Right forelimb (tissue), 1 donor: ENCODE measurements at places on chromosomes 13 and 19.

GRCh38 chr19:7701654-7702457, at the start of gene FCER2:
TSS of gene FCER2 (minus strand) at chr19:7702131. CDS start at chr19:7699760, 2,371 bp downstream.
- DNase-seq, result no peak

GRCh38 chr13:70612881-70613280, 504.6 kb upstream of the KLHL1 start:
- DNase-seq, result no peak

DNA sequence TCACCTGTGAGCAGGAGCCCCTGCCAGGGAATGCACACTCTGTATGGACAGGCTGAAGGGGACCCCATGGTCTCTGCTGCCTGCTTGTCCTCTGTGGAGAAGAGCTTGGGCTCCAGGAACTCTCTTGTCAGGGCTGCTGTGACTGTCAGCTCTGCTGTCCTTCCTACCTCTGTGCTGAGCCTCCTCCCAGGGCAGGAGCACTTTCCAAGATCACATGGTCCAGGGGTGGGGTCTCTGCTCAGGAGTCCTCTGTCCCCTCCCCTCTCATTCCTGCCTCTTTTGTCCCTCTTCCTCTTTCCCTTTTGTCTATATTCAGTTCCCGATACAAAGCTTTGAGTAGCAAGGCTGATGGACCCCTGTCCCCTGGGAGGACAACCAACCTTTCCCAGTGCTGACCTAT, at the start of gene CEACAM7:
CEACAM7 (minus strand) TSS at position 173 of the 400 bp plus-strand sequence; CDS start at position 68, 105 bp downstream.
- no peak for DNase-seq

- no peak for DNase-seq
Observed at GRCh38 chr13:28376604-28377003, 118.3 kb downstream of the FLT1 start.

- DNase-seq, result no peak
Observed at GRCh38 chr13:79044415-79044814, 361.6 kb downstream of the RBM26 start.

DNA sequence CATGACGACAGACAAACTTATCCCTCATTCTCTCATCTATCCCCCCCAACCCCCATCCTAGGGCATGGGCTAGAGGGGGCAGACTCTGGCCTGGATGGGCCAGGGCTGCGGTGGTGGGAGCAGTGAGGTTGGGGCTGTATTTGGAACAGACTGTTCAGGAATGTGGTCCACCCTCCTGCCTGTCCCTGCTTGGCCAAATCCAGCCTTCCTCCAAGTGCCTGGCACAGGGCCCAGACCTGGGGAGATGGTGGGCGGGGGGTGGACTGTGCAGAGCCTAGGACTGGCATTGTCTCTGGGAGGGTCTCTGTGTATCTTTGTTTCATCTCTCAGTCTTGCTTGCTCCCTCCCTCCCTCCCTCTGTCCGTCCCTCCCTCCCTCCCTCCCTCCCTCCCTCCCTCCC, 14.2 kb downstream of the EGLN2 start:
- DNase-seq, result peak; percentile 61

GRCh38 chr19:44758596-44758995, 10.1 kb downstream of the BCL3 start:
- no peak for DNase-seq

DNA sequence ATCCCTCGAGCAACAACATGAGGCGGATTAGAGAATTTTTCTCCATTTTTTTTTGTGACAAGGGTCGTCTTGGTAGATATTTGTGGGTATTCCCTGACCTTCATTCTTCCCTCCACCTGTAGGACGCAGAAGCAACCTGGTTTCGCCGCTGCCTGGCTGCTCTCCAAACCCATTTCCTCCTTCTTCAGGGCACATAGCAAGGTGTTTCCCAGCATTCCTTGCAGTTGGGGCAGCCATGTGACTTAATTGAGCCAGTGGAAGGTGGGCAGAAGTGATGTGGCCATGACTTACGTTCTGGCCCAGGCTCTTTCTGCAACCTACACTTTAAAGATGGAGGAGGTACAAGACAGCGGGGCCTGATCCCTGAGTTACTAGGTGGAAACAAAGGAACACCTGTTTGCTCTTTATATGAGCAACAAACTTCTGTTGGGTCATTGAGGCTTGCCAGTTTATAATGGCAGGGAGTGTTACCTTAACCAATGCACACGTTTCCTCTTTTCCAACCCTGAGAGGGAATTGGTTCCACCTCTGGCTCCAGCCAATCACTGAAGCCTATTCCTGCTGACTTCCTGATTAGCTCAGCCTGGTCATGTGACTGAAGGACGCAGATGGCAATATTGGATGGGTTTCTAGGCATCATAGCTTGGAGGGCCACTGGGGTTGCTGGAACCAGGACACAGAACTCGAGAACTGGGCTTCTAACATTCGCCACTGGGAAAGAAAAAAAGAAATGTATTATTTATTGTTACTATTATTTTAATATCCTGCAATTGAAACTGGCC, 30.8 kb upstream of the ZNRF4 start:
- no peak for DNase-seq

DNA sequence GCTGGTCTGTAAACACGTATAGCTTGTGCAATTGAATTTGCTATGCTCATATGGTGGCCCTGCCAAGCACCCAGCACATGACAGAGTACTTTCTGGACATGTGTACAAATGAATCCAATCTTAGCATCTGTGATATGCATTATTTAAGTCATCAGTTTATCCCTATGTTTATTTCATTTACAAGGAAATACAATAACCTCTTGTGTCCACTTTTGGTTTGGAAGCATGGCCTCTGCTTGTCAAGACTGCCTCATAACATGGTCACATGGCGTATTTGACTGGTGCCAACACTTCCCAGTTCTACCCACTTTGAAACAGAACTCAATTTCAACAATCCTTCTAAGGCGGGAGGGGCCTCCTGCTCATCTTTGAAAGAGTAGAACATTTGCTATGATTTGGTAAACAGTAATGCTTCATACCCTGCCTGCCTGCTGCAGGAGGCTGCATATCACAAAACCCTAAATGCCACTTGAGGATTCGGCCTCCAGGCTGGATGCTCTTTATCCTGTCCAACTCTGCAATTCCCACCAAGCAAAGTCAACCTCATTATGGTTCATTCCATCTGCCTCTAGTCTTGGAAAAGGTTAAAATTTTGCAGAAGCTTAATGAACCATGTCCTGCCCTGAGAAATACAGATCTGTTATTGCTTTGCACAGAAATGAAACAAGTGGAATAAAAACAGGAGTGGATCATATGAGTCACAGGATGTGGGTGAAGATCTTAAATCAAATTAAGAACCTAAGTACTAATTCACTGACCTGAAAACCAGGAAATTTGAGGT, 151.3 kb downstream of the CYSLTR2 start:
- no peak for DNase-seq

DNA sequence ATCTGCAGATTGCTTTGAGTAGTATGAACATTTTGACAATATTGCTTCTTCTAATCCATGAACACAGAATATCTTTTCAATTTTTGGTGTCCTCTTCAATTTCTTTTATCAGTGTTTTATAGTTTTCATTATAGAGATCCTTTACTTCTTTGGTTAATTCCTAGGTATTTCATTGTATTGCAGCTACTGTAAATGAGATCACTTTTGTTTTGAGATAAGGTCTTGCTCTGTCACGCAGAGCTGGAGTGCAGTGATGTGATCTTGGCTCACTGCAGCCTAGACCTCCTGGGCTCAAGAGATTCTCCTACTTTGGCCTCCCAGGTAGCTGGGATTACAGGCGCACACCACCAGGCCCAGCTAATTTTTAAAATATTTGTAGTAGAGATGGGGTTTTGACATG, 9.8 kb downstream of the CYP2A7 start:
- no peak for DNase-seq

GRCh38 chr13:108734676-108735075, 105.3 kb downstream of the MYO16 start:
- DNase-seq, result no peak

DNA sequence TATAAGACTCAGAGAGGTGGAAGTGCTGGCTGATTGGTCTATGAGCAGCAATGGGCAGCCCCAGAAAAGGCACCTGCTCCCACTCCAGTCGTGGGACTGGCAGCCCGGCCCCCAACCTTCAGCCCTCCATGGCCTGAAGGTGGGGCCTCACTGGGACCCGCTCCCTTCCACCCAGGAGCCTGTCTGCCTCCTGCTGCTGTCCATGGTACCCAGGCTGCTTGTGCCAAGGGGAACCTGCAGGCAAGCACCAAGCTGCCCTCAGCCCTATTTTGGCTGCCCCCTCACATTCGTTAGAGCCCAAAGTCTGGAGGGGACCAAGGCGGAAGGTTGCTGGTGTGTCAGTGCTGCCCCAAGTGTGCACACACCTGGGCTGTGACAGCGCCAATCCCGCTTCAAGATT, 2304.9 kb downstream of the PCDH9 start:
- DNase-seq, result peak; percentile 49

DNA sequence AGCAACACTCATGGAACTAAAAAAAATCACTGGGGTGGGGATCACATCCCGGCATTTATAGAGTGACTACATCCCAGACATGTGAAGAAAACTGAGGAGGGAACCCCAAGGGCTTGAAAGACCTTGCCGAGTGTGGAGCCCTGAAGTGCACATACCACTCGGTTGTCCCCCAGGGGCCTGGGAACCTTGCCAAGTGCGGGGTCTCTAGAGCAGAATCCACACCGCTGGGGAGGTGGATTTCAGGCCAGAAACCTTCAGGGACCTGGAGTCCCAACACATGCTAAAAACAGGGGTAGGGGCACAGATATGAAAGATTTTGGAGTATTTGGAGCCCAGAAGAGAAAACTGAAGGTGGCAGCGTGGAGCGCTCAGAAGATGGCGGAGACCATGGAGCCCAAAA, 35.2 kb downstream of the ERICH4 start:
- DNase-seq, result no peak

- DNase-seq, result peak; percentile 37
Observed at GRCh38 chr13:110329798-110330461, 22.8 kb downstream of the COL4A2 start.

- DNase-seq, result peak; percentile 79
Observed at GRCh38 chr19:55178781-55179599, 1.1 kb downstream of the SYT5 start.

GRCh38 chr13:25345576-25345975, 26.2 kb upstream of the ATP8A2 start:
- no peak for DNase-seq

- no peak for DNase-seq
Observed at GRCh38 chr13:27522847-27523246, 72.5 kb upstream of the MTIF3 start.

DNA sequence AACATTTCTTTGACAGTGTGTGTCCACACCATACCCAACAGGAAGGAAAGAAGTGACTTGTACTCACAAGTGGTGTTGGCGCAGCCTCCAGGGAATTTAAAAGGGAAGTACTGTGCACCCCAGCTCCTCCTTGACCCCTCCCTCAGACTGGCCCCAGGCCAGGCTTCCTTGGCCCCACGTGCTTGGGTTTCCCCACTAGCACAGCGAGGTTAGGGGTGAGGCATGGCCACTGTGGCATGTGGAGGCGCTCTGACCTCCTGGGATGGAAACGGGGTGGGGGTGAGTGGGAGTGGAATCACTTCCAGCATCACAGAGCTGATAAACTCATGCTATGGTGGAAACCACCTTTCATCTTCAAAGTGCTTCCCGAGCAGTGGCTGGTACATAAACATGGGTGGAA, 168.6 kb downstream of the ZNF536 start:
- peak; percentile 23 for DNase-seq

- no peak for DNase-seq
Observed at GRCh38 chr13:20519875-20520274, 5.8 kb downstream of the CRYL1 start.

DNA sequence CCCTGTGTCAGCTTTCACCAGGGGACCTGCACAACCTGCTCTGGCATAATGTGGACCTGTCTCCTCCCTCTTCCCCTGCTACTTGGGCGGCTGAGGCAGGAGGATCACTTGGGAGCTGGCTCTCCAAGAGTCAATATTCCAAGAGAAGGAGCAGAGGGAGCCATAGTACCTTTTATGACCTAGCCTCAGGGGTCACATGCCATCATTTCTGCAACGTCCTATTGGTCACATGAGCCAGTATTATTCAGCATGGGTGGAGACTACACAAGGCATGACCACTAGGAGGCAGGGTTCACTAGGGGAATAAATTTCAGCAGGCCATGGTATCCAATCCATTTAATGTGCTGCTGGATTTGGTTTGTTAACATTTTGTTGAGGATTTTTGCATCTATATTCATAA, 12.0 kb upstream of the SHFL start:
- no peak for DNase-seq

DNA sequence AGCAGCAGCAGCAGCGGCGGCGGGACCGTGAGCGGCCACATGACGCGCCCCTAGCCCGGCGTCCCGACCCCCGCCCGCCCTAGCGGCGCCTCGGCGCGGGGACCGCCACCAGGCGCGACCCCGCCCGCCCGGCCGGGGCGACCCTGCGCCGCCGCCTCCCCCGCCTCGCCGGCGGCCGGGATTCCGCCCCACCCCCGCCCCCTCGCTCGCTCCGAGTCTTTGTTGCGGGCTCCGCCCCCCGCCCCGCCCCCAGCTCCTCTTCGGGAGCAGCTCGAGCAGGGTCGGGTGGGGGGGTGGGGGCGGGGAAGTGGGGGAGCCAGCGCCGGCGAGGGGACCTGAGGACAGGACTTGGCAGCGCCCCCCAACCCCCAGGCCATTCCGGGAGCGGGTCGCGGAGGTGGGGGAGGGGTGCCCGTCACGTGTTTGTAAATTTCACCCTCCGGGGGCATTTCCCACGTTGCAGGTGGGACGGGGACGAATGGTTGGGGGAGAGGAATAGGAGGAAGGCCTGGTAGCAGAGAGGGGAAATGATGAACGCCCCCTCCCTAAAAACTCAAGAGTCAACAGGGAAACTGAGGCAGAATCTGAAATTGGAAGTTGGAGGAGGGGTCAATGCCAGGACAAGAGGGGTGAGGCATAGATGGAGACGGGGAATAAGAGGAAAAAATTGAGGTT, at the start of gene OLFM2:
OLFM2 (minus strand) TSS at position 190 of the 675 bp plus-strand sequence; CDS start at position 41, 149 bp downstream.
- DNase-seq, result peak; percentile 66

DNA sequence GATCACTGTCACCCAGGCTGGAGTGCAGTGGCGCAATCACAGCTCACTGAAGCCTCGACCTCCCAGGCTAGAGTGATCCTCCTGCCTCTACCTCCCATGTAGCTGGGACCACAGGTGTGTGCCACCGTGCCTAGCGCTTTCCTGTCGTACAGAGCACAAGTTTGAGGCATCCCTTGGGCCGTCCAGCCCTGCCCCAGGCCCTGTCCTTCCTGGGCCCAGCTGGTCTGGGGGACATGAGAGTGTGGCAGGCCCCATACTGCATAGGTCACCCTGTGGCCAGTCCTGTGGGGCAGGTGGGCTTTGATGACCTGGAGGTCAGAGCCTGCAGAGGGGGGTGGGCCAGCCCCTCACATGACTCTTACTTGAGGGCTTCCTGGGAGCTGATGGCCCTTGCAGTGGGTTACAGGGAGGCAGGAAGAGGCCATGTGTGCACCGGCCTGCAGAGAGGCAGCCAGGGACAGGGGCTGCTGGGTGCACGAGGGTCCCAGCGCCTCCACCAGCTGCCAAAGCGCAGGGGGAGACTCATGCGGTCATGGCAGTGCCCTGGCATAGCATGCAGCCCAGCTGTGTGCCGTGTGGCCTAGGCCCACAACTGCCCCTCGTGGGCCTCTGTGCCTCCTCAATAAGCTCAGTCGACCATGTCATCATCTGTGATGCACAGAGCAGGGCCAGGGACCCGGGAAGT, 61.4 kb downstream of the KDM4B start:
- DNase-seq, result no peak

- peak; percentile 72 for DNase-seq
Observed at GRCh38 chr19:7550987-7551761, 15.7 kb downstream of the PNPLA6 start.

GRCh38 chr13:39505151-39505550, 97.8 kb downstream of the LHFPL6 start:
- no peak for DNase-seq

GRCh38 chr19:16626796-16627192, 1.2 kb downstream of the MED26 start:
- DNase-seq, result no peak
